NCI-H1417 (cell line): ENCODE measurements at places on chromosomes 11 and 22.

- no peak for DNase-seq
Measured at GRCh38 chr11:94134651-94135512, 6.2 kb downstream of the PANX1 start.

GRCh38 chr22:32896891-32897290, 95.4 kb downstream of the TIMP3 start:
- peak; percentile 9 for DNase-seq

- DNase-seq = no peak
Measured at GRCh38 chr11:23211221-23211620, 350.9 kb upstream of the CCDC179 start.

DNA sequence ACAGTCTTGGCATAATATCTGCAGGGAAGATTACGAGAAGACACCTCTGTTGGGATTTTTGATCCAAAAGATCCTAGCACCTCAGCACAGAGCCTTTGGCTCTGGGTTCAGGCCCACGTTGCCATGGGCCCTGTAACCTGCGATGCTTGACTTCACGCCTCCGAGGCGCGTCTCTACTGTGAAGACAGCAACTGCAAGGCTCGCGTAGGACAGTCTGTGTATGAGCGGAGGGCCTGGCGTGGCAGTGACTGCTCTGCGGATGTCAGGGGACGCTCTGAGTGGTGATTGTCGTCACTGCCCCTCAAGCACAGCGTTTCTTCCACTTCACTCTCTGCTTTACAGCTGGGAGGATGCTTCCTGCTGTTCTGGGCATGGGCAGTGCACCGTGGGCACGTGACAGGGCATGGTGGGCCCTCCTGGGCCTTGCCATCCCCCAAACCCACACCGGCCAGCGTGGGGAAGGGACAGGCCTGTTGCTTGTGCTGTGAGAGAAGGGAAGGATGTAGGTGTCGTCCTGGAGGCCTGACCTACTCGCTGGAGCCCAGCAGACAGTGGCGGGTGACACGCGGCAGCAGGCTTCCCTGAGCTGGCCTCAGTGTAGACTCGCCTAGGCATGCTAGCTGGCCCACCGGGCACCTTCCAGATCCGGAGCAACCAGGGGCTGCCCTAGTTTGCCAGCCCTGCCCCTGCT, 26.5 kb downstream of the GLB1L2 start:
- no peak for DNase-seq

- DNase-seq = no peak
Measured at GRCh38 chr11:133339495-133340140, 192.7 kb downstream of the OPCML start.

DNA sequence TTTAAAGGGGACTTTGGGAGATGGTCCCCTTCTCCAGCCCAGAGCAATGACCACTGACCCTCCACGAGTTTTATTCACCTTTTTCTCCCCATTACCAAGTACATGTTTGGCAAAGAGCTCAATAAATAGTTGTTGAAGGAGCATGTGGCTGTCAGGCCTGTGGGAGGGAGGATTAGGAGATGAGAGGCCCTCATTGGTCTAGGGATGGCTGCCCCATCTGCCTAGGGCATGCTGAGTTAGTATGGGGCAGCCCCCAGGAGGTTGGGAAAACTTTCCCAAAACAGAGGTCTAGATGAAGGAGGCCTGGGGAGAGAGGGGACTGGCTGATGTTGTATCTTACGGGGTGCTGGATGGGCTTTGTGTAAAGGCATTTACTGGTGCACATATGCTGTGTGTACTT, 10.6 kb downstream of the MAFF start:
- no peak for DNase-seq

DNA sequence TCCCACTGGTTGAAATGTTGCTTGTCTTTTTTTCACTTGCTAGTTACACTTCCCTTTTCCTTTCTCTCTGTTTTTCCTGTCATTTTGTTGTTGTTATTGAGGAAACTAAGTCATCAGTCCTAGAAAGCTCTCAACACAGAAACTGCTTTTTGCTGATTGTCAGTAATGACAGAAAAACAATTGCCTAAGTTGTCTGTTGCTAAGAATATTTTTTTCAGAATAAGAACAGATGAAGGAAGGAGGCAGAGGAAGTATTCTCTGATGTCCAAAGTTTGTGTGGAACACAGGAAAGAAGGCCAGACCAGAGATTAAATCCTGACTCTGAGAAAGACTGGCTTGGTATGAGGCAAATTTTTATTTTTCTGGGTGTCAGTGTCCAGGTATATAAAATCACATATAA, 163.3 kb downstream of the CASP12 start:
- DNase-seq = no peak

DNA sequence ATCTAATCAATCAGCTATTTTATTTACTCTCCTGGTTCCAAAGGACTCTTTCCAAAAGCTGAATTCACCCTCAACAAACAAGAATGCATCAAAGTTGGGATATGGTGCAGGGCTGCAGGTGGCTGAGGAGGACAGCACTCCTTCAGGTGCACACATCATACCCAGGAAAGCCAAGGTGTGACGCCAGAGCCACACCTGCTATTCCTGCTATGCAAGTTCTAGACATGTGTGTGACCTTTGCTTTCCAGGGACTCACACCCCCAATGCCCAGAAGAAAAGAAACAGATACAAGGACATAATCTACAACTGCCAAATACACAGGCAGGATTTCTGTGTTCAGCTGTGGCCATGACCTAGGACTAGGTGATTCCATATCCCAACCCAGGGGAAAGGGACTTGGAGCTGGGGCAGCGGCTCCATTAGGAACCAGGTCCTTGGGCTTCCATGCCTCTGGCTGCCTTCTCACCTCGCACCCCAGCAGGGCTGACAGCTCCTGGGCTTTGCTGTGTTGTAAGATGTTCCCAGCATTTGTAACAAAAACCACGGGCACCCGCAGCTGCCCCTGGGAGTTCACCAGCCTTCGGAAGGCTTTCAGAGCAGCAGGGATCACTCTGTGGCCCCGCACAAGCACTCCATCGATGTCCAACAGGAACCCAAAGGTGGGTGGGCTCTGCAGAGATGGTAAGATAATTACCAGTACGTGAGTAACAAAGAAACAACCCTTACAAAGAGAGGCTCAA, 9.8 kb downstream of the HDHD5 start:
- no peak for DNase-seq

GRCh38 chr11:125933030-125933813, 12.6 kb upstream of the VSIG10L2 start:
- no peak for DNase-seq

DNA sequence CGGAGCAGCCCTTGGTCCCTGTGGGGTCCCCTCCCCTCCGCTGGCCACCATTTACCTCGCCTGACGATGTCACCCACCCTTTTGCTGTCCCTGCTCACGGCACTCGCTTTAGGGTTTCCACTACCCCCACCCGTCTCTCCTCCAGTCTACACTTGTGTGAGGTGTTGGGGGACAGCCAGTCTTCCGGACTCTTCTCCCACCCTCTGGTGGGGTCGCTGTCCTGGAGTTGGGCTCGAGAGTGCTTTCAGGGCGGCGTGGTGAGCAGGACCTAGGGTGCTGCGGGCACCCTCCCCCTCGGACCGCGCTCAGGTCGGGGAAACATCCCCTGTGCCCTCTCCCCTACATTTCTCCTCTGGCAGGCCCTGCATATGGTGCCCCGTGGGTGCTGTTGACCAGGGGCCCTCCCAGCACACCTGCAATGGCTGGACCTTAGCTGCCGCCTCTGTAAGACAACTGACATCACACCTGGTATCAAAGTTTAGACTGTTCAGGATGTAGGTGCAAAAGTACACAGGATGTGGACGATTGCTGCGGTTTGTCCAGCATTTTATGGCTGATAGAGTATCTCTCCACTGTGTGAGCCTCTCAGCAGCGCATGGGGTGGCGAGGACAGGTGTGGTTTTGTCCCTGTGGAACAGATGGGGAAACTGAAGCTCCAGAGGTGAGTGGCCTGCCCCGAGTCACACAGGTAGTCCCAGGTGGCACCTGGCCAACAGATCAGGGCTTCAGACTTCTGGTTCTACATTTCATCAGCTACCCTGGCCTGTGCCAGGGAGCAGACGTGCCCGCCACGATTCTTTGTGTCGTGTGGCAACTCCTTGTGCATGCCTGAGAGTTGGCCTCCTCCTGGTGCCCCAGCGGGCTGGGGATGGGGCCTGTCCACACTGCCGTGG, 1.2 kb downstream of the GRK2 start:
- no peak for DNase-seq

GRCh38 chr11:11555208-11555607, 66.6 kb downstream of the GALNT18 start:
- DNase-seq = peak; percentile 89

- DNase-seq = peak; percentile 66
Measured at GRCh38 chr11:68840661-68841653, 759 bp downstream of the CPT1A start.

- DNase-seq = no peak
Measured at GRCh38 chr11:75347781-75348566, 3.5 kb downstream of the ARRB1 start.

DNA sequence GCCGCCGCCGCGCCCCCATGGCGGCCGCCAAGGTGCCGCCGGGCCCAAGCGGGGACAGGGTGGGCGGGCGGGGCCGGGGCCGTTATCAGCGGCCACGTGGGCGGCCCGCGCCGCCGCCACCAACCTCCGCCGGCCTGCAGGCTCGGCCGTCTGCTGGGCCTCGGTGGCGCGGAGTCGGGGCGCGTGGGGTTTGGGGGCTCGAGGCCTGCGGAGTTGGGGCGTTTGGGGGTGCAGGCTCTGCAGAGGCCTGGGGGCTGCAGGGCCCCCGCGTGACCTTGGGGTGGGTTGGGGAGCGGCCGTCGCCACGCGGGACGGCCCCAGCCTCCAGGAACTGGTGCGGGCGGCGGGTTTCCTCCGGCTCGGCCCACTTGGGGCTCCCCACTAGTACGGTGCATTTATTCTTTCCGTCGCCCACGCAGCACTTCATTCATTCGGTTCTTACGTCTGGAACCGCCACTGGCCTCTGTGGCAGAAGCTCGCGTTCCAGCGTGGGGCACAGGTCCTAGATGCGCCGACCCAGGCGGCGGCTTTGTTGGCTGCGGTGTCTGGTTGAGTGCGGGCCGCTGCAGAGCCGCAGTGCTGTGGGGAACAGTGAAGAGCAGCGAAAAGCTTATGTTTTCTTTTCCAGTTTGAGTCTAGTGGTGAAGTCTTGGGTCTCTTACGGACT, 740 bp upstream of the TRMT2A start:
- no peak for DNase-seq

GRCh38 chr11:12508151-12508751, 130.9 kb downstream of the PARVA start:
- DNase-seq = no peak

GRCh38 chr11:1006762-1007161, 29.8 kb downstream of the MUC6 start:
- peak; percentile 63 for DNase-seq

GRCh38 chr11:69825037-69825834, 6.0 kb upstream of the FGF3 start:
- DNase-seq = no peak

GRCh38 chr11:121435132-121435531, 17.0 kb upstream of the SORL1 start:
- DNase-seq = peak; percentile 34

DNA sequence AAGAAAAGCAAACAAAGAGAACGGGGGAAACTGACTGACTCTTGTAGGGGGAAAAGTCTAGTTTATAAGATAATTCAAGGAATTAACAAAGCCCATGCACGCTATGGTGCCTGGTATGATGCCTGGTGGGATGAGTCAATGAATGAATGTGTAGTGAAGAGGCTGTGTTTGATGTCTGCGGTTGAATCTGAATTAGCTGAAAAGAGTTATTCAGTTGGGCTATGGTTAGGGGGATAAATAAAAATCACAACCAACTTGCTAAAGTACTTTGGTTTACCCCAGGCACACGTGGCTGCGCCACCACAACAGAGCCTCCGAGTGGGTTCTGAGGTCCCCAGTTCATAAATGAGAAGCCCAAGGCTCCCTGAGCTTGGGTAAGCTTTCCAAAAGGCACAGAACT, 369.3 kb upstream of the SYN3 start:
- no peak for DNase-seq

DNA sequence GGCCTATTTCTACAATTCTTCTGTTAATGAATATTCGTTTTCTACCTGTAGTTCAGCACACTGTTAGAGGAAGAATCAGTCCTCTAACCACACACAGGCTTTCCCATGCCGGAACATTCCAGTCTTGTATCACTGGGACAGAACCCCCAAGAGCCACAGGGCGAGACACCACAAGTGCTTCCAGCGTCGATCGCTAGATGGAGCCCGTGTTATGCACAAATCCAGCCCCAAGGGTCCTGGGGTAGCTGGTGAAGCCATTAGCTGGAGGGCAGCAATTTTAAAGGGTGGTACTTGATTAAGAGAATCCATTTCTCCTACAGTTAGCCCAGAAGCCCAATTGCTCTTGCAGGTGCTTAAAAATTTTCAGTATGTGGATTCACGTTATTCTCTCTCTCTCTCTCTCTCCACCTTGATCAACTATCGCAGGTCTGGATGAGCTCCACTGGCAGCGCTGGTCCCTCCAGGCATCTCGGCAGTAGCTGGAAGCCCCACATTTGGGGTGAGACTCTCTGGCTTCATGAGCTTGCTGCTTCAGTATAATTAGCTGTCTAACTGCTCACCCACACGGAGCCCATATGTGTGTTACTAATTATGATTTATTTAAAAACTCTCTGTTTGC, 148.2 kb upstream of the SNX19 start:
- peak; percentile 35 for DNase-seq

DNA sequence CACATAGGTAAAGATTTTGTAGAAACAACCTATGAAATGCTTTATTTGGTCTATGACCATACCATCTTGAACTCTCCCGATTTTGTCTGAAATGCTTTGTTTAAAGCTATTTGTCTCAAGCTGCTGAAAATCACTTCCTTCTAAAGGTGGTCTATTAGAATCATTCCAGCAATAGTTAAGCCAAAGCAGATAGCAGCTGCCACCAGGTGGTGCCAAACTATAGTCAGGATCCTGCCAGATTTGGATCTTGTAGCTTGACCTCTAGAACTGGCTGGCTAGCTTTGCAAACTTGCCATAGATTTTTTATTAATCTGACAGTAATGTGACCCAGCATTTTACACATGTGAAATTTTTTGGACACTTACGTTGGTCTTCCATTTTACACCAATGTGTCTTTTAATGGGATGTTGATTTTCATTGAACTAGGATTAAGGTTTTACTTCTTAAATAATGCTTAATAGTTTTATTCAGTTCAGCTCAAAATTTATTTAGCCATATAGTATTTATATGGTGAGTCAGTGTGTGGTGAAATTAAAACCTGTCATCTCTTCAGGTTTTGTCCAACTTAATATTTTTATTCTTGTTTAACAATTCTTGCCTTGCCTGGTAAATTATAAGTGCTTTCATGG, 19.7 kb downstream of the CTR9 start:
- DNase-seq = peak; percentile 41
